Hematopoietic multipotent progenitor cell treated with erythropoietin and hydrocortisone succinate and interleukin-3 and kit ligand, for 8 days (in vitro differentiated cells): ENCODE measurements at places on chromosomes 1 and 21.

DNA sequence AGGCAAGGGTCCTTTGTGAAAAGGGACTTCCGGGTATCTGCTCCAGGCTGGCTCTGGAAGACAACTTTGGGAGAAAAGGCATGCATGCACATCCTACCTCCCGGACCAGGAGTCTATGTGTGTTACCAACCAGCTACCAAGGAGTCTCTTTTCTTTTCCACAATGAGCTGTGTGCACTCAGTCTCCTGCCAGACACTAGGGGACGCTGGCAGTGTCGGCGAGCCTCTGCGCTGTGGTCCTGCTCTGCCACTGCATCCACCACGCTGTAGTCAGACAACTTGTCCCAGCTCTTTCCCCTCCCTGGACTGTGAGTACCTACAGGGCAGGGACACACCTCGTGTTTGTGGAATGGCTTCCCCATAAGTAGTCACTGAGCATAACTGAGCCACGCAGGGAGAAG is 5.1 kb upstream of the SSR2 start:
- peak; percentile 58 for DNase-seq

DNA sequence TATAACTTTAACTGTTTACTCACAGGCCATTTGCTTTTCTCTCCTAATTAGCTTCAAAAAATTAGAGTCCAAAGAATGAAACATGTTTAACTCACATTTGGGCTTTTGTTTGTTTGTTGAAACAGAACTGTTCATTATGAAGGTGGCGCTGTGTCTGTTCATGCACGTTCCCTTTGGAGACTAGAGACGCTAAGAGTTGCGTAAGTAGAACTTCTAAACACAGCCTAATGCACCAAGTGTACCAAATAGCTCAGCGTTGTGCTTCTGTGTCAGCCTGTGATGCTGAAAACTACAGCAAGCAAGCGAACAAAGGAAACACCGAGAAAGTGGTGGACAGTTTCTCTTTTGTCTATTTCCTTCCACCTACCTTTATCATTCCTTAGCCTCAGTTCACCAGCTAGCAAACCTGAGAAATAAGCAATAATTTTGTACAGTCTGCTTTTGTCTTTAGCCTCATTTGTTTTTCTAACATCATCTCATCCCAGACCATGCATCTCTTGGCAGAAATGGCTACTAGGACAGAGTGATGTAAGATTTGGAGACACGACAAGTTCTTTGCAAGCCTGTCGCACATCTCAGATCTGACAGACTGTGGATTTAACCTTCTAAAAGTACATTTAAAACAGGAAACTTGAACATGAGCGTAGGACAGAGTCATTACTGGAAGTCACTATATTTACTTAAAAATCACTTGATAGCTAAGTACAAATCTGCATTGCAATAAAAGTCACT is 375.1 kb downstream of the RYR2 start:
- DNase-seq, result no peak

- DNase-seq, result no peak
Observed at GRCh38 chr1:55073187-55073916, 34.0 kb downstream of the PCSK9 start.

DNA sequence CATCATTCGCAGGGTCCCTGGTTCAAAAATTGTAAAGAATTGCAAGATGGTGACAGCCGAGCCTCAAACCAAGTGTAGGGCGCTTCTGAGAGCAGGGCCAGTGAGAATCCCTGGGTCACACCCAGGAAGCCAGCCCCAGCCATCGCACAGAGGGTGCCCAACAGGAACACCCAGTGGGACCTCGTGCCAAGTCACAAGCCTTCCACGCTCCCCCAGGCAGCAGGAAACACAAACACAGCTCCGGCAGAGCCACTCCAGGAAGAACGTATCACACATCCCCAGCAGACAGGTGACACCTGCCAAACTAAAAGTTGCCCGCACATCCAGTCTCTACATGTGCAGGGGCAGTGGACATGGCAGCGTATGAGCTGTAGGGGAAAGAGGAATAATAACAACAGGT is 20.2 kb downstream of the DHRS3 start:
- no peak for DNase-seq

GRCh38 chr1:107862064-107862463 is 102.9 kb downstream of the VAV3 start:
- no peak for DNase-seq

- DNase-seq, result no peak
Observed at GRCh38 chr1:164579381-164579780, 20.4 kb downstream of the PBX1 start.

GRCh38 chr1:96352733-96353132 is 368.9 kb upstream of the PTBP2 start:
- DNase-seq, result no peak

DNA sequence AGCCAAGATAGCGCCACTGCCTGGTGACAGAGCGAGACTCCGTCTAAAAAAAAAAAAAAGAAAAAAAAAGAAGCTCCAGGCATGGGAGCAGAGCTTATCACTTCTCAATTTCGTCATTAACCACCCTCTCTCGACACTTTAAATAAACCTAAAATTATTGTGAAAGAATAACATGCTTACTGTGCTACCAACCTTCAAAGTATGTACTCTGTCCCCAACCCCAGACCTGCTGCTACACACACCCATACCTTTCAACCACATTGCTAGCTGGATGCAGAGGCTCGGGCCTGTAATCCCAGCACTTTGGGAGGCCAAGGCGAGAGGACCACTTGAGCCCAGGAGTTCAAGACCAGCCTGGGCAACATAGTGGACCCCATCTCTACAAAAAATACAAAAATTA is 38.7 kb downstream of the GNPAT start:
- no peak for DNase-seq

- DNase-seq, result no peak
Observed at GRCh38 chr1:53091841-53092645, 30.0 kb downstream of the PODN start.

- no peak for DNase-seq
Observed at GRCh38 chr1:78799926-78800325, 150.3 kb downstream of the IFI44 start.

DNA sequence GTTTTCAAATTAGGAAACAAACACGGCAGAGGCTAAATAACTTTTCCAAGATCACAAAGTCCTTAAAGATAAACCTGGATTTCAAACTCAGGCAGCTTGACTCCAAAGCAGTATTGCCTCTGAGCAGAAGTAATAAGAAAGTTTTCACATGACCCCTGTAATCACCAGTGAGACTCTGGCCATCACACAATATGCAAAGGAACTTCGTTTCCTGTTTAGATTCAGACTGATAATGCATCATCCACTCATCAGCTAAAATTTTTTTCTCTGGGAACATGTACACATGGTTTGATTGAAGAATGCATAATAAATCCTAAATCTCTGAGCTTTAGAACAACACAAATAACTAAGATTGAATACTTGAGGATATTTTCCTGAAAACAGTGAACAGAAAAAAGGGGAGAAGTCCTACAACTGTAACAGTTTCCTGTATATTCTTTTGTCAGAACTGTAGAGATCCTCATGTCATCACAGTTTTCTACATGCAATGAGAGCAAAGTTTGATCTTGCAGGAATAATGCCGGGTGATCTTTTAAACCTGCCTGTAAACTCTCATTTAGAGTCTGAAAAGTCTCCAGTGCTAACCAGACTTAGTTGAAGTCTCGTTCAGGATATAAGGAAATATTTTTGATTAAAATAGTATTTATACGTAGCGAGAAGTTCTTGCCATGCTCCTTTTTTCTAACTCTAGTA is 225.3 kb downstream of the SPATA17 start:
- no peak for DNase-seq

DNA sequence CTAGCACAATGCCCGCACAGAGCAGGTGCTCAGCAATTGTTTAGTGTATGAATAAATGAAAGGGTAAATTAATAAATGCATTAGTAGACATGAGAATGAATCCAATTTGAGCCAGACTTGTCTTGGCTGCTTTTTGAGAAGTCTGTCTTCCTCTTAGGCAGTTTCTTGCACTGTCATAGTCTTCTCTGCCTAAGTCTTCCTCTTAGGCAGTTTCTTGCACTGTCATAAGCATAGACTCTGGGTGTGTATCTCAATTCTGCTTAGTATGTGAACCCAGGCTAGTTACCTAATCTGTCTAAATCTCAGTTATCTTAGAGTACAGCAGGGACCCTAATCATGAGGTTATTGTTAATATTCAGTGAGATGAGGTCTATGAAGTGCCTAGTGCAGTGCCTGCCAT is 27.2 kb downstream of the NHLH2 start:
- no peak for DNase-seq

GRCh38 chr1:202858331-202858730 is 30.6 kb downstream of the RABIF start:
- DNase-seq, result peak; percentile 21

DNA sequence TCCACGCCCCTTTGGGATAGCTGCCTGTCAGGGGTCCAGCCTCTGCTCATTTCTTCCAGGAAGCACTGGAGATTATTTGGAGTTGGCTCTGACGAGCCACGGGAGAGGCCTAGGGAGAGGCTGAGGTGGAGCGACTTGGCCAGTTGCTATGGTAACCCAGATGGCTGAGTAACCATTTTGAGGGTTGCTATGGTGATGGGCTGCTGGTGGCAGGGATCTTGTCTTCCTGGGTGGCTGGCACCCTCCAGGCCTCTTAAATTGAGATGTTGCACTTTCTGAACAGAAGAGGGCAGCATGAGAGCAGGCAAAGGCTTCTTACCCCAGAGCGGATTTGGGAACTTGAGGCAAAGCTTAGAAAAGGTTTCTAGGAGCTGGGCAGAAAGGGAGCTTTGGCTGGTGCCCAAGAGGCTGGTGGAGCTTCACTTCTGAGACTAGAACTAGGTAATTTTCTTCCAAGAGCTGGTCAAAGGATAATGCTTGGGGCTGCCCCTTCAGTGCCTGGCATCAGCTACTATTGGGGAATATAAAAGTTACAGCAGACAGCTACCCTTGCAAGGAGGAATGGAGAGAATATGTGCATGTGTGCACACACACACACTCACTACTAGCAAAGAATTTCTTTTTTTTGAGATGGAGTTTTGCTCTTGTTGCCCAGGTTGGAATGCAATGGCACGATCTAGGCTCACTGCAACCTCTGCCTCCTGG is 72.5 kb downstream of the NDUFS5 start:
- DNase-seq, result peak; percentile 87

DNA sequence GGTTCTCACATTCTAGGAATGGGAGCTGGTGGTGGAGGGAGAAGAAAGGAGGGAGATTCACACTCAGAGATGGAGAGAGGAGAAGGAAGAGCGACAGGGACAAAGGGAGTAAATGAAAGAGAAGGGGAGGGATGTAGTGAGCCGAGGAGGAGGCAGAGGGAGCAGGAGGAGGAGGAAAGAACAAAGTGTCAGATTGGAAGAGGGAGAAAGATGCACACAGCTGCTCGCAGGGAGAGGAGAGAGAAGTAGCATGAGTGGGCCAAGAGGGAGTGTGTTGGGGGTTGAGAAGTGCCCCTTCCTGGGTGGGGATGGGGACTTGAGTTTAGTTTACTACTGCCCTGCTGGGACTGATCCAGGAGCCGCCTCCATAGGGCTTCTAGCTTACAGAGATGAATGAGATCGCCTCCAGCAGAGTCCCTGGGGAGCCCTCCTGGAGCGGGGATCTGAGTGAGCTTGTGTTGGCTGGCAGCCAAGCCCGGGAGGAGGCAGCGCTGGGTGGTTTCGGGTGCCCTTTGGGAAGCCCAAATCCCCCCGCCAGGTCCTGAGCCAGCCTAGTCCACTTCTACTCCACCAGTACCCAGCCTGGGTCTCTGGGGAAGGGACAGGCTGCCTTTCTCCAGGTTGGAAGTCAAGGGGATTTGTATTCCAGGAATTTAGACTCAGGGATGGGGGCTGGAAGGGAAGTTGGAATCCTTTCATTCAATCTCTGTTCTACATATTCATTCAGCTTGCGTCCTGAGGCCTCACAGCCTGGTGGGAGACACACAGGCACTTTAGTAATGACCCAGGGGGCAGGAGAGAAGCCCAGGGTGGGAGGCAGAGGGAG is 20.9 kb downstream of the PTPRU start:
- DNase-seq, result no peak

- DNase-seq, result no peak
Observed at GRCh38 chr1:77655431-77655974, 27.0 kb downstream of the ZZZ3 start.

GRCh38 chr1:228370439-228370940 is 36.1 kb downstream of the TRIM11 start:
- DNase-seq, result no peak

DNA sequence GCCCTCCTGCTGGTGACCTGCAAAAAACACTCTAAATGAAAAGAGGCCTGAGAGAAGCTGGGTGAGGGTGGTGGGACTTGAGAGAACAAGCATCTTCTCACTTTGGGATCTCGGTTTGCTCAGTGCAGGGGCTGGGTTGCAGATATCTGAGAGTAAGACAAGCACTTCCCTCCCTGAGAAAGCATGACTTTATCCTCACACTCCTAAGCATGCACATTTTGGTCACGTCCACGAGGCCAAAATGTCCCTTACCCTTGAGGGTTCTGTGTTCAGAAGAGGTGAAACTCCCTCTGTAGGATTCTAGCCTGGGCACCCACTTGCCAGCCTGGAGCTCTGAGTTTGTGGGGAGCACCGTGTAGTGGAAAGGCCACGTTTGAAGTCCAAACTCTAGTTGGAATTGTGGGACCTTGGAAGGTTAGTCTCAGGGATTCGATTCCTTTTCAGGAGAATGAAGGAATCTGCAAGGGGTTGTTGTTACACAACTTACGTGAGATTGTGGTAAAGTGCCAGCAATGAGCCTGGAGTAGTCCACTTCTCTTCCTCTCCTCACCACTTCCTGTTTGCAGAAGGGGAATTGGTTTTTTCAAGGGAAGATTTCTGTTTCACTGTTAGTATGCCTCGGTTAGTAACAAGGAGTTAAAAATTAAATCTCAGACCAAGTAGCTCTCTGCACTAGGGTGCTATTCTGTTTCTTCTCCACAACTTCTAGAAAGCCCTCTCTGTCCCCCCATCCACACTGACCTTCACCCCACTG is 3.0 kb downstream of the FCAMR start:
- no peak for DNase-seq

GRCh38 chr1:6292102-6292501 is 31.2 kb upstream of the GPR153 start:
- no peak for DNase-seq

DNA sequence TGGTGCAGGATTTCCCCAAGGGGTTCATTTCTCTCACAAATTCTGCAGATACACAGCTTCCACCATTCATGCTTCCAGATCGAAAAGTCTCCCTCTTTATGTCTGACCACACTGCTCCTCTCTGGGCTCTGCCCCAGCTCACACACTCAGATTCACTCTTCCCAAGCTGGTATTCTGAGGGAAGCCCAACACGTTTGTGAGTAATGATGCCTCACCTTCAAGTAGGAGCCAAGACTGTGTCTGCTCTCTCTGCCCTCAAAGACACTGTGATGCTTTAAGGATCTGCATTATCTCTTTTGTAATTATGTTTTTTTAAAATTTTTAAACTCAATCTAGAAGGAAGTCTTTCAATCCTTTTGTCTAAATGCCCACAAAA is 19.8 kb downstream of the PRAMEF11 start:
- DNase-seq, result no peak
